Stimulated activated CD4-positive, alpha-beta T cell treated with anti-CD3 and anti-CD28 coated beads, Interleukin-1b, Interleukin-23, amount 100 ng/mL, for 4 hours (primary cell): ENCODE measurements at places on chromosomes 1 and 21.
A peak's percentile ranks its signal among the peaks of the same experiment; 100 is the strongest.

- DNase-seq: no peak
Measured at GRCh38 chr1:113505357-113505756, 115.0 kb downstream of the MAGI3 start.

DNA sequence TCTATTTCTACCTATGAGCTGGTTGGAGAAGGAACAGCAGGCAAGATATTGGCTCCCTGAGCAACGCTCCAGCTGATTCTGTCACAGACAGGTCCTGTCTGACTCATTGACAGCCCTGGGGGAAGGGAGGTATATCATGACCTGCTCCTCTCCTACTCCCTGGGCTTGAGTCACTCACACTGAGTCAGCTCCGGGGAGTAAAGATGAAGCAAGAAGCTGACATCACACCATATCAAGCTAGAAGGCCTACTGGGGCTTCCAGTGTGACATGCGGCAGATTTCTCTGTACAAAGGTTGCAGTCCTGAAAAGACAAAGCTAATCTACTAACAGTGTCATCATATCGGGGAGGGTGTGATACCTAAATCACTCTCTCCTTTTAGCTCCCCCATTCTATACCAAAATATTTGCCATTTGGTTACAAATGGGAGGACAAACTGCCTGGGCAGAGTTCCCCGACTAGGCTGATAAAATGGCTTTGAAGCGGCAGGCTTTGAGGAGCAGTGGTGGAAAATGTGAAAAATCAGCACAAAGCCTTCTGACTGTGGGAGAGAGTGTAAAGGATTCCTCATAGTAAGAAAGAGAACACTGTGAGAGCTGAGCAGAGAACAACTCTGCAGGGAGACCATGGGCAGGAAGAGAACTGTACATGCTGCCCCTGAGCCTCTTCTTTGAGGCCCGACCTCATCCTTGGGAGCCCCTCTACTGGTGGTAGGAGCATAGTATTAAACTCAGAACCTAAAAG is 15.5 kb downstream of the PI4KB start:
- peak; percentile 57 for DNase-seq

- DNase-seq: no peak
Measured at GRCh38 chr1:40803447-40803846, 19.9 kb downstream of the KCNQ4 start.

DNA sequence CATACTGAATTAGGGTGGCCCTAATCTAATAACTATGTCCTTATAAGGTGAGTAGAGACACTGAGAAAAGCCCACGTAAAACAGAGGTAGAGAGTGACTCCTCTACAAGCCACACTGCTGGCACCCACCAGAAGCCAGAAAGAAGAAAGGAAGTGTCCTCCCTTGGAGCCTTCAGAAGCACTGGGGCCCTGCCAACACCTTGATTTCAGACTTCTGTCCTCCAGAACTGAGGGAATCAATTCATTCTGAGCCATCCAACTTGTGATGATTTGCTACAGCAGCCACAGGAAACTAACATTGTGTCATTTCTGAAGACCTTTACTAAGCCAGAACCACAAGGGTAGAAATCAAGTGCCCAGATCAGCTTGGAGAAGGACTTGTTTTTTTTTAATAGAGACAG is 15.0 kb downstream of the GNB1 start:
- DNase-seq: no peak

GRCh38 chr1:28112388-28113241 is 24.2 kb upstream of the EYA3 start:
- no peak for DNase-seq

DNA sequence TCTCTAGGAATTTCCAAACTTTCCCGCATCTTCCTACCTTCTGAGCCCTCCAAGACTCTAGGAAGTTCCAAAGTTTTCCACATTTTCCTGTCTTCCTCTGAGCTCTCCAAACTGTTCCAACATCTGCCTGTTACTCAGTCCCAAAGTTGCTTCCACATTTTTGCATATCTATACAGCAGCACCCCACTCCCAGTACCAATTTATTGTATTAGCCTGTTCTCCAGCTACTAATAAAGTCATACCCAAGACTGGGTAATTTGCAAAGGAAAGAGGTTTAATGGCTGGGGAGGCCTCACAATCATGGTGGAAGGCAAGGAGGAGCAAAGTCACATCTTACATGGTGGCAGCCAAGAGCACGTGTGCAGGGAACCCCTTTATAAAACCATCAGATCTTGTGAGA is 82.9 kb upstream of the DSCAM start:
- DNase-seq: no peak

- DNase-seq: no peak
Measured at GRCh38 chr1:24284156-24284471, 35.0 kb upstream of the GRHL3 start.

GRCh38 chr1:117783606-117784396 is 145.6 kb downstream of the GDAP2 start:
- no peak for DNase-seq

DNA sequence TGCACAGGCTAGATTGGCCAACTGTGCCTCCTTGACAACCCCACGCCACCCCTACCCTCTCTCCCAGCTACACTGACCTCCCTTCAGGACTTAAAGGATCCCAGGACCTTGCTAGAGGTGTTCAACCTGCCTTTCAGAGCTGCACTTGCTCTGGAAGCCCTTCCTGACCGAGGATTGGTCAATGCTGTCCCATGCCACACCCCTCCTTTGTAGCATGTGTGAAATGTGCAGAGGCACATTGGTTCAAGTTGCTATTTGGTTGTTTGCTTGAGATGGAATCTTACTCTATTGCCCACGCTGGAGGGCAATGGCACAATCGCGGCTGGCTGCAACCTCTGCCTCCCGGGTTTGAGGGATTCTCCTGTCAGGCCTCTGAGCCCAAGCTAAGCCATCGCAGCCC is 21.8 kb downstream of the ACTA1 start:
- no peak for DNase-seq

DNA sequence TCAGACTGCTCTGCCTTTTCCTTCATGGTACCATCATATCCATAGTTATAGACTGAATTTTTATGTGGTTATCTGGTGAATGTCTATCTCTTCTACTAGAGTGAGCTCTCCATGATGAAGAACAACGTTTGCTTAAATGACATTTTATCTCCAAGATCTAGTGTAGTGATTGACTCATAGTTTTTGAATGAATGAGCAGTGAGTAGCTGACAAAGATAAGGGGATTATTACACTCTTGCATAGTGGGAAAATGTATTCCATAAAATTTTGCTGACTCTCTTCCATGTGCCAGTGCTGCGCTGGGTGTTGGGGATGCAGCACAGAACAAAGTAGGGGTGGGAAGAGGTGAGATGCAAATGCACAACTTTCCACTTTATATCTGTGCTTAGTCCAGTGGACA is 147.7 kb downstream of the TGFB2 start:
- no peak for DNase-seq

DNA sequence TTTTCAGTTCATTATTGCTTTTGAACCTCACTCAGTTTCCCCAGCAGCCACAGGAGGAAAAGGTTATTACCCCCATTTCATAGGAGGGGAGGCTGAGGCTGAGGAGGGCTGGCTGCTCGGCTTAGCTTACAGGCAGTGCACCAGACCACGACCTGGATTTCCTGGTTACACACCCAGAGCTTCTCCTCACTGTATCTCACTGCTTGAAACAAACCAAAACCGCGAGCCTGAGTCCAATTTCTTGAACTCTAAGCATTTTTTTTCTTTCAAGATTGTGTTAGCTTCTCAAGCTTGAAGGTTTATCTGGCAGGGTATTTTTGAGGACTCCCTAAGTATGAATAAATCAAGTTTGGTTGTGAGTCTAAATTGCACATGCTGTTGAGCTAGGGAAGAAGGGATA is 188.9 kb upstream of the EDN2 start:
- DNase-seq: no peak

DNA sequence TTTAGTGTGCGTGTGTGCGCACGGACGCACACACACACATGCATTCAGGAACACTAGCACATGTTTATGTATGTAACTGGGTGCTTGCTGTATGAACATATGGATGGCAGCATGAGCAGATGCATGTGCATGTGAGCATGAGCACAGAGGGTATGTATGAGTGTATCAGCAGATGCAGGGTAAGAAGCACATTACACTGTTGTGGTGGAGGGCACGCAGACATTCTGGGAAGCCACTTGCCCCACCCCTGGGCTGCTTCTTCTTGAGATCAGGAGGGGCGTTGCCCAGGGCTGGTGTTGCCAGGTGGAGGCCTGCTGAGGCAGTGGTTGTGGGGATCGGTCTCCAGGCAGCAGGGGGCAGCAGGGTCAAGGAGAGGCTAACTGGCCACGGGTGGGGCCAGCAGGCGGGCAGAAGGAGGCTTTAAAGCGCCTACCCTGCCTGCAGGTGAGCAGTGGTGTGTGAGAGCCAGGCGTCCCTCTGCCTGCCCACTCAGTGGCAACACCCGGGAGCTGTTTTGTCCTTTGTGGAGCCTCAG is 3.9 kb upstream of the P3R3URF start:
- DNase-seq: no peak

- no peak for DNase-seq
Measured at GRCh38 chr1:203636291-203636690, 9.7 kb downstream of the ATP2B4 start.

GRCh38 chr1:155307247-155307740 is 1.4 kb upstream of the FDPS start:
- no peak for DNase-seq

DNA sequence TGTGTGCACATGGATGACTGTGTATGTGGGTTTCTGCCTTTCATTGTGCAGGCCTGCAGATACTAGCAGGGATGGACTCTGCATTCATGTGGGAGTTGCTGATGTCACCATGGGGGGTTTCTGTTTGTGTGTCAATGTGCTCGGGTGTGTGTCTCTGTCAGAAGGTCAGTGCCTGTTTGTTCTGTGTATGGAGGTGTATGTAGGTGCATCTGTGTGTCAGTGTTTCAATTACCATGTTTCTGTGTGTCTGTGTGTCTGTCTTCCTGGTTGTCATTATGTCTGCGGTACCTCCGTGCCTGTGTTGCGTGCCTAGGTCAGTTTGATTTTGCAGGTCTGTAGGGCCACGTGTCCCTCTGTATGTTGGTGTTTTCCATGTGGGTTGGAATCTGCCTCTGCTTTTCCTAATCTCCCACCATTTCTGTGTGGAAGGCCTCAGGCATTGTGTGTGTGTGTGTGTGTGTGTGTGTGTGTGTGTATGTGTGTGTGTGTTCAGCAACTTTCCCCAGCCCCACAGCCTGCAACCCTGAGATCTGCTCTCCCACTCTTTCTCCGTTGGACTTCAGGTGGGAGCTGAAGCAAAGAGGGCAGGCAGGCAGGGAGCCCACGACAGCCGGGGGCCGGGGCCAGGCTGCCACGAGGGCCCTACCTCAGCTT is 36.7 kb upstream of the WASF2 start:
- DNase-seq: no peak

GRCh38 chr1:218851586-218851985 is 322.1 kb upstream of the LYPLAL1 start:
- DNase-seq: no peak

DNA sequence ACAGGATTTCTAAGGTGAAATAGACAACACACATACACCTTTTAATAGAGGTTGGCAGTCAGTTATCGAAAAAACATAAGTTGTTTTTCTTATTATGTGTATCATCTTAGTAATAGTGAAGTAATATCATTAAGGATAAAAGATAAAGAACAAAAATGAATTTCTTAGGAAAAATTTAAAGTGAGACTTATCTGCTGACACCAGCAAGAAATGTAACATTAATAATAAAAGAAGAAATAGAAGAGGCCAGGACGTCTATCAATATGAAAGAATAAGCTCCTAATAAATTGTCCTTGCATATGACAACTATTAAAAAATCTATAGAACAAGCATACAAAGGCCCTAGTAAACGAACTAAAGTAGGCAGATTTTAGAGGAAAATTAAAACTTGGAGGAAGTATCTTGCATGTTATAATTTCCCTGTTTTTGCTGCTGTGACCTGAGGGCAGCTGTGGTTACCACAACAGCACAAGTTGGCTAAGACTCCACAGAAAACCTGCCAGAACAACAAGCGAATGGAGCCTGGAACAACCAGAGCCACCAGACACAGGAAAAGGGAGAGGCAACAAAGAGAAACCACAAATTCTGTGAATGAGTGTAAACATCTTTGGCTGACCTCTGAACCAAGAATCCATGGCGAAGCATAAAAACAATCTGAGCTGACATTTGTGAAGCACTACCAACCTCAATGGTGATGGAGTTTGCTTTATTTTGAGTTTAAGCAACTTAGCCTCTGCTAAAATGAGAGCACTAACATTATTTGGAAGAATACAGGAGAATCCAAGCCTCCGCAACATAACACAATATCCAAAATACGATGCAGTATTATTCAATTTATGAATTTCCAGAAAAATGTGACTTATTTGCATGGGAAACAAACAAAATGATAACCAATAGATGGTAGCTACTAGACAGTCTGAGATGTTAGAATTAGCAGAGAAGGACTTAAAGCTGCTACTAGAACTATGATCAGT is 207.5 kb downstream of the KCNT2 start:
- DNase-seq: no peak

GRCh38 chr21:16460936-16461335 is 731.2 kb downstream of the USP25 start:
- DNase-seq: no peak

GRCh38 chr1:30518696-30519095 is 204.7 kb downstream of the MATN1 start:
- no peak for DNase-seq

DNA sequence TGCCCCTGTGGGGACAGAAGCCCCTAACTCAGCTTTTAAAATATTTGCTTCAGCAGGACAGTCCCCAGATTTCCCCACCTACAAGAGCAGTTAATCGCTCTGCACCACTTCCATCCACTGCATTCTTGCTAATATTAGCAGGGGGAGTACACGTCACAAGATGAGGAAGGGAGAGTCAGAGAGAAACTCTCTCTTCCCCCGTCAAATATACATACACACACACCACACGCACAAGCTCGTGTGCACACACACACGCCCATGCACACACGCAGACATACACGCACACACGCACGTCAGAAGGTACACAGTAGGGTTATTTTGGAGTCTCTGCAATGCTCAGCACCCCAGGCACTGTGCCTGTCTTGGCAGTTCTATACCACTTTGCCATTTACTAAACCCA is 2.1 kb downstream of the CLCA1 start:
- DNase-seq: no peak

DNA sequence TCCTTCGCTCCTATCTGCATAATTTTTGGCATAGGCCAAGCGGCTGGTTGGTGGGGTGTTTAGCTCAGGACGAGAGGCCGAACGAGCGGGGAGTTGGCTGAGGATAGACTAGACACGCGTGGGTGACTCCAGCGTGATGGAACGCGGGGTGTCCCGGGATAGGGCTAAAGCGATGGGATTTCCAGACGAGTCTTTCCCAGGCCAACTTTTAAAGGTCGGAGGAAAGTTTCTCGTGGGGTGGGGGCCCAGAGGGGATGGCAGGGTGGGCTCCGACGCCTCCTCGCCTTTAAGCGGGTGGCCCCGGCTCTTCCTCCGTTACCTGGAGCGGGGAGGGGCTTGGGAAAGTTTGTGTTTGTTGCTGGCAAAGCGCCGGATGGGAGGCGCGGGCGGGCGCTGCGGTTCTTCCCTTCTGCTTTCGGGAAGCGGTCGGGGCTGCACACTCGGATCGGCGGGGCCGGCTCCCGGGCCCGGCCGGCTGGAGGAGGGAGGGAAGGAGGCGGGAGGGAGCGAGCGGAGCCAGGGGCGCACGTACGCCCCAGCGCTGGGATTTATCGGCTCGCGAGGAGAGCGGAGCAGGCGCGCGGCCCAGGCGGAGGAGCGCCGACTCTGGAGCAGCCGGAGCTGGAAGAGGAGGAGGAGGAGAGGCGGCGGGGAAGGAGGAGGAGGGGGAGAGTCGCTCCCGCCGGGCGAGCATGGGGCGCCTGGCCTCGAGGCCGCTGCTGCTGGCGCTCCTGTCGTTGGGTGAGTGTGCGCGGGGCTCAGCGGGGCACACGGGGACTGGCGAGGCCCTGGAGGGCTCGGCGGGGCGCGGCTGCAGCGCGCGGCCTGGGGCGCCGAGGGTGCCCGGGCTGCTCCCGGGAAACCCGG is at the start of gene PTGFRN:
Gene PTGFRN (plus strand): TSS at position 405 of the 867 bp plus-strand sequence. CDS start 288 bp downstream, at position 693.
- DNase-seq: peak; percentile 32

- DNase-seq: no peak
Measured at GRCh38 chr1:111620441-111620971, 917 bp downstream of the RAP1A start.
